ENCODE measurements at places on chromosomes 2 and 18.
A peak's percentile ranks its signal among the peaks of the same experiment; 100 is the strongest.

GRCh38 chr18:13606604-13607254 lies 119.6 kb downstream of the FAM210A start:
- DNase-seq, result no peak

DNA sequence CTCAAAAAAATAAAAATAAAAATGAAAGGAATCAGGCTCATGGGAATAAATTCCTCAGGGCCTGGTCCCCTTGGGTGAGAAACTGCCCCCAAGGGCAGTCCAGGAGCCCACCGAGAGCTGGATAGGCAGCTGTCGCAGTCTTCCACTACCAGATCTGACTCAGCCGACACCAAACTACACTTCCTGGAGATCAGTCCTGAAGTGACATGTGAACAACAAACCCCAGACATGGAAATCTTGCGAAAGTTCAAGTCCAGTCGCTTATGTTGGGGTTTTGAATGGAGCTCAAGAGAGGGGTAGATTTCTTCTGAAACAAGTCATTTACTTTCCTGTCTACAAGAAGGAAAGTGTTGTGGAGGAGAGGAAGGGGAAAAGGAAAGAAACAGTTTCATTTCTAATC lies 12.9 kb downstream of the ADCY3 start:
- DNase-seq, result no peak

DNA sequence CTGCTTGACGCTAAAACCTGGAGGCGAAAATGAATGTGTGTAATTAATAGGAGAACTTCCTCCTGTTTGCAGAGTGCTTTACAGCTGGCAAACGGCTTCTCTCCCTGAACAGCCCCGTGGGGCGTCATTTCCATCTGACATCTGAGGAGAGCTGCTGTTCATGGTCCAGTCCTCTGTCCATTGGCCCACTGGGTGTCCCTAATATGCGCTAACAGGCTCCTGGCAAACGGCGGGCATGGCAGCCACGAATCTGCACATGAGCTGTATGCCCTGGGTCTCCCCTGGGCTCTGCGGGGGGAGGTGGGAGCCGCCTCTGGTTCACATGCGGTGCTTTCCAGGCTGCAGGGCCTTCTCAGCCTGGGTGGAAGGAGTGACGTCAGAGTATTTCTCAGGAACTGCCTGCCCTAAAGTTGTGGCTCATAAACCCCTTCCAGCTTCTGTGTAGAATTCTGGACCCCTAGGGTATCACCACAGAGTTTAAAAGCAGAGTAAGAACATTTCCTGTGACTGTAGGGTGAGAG lies 73.2 kb downstream of the LRRFIP1 start:
- DNase-seq, result no peak

- no peak for DNase-seq
Observed at GRCh38 chr2:24877646-24878045, 42.4 kb downstream of the ADCY3 start.

- DNase-seq, result no peak
Observed at GRCh38 chr2:8028981-8029380, 652.9 kb upstream of the ID2 start.

DNA sequence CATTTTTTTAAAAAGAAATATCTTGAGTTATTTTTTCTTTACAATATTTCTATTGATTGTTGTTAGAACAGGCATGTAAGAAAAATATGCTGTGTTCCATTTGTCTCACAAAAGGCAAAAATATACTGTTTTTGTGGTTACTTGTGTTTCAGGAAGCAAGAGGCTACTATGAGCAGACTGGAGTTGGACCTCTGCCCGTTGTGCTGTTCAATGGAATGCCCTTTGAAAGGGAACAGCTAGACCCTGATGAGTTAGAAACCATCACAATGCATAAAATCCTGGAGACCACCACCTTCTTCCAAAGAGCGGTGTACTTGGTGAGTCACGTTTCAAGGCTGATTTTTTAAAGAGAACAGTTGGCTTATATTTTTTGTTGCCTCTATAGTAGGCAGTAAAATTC lies 54.7 kb downstream of the UGGT1 start:
- no peak for DNase-seq

DNA sequence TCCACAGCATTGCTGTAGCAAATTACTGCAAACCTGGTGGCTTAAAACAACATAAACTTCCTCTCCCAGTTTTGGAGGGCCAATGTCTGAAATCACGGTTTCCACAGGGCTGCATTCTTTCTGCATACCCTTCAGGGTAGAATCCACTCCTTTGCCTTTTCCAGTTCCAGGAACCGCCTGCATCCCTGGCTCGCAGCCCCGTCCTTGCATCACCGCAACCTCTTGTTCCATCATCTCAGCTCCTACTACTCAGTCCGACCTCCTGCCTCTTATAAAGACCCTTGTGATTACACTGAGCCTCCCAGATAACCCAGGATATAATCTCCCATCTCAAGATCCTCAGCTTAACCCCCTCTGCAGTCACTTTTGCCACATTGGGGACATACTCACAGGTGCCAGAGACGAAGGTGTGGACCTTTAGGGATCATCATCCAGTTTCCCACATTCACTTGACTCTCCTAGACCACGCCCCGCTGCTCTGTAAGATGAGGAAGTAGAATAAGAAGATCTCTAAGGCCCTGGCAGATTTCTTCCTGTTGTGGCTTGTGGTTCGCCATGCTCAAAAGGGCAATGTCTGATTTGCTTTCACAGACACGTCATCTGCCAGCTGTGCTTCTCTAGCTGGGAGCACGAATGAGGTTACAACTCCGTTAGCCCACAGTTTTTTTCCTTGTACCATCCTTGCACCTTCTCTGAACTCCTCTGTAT lies 103.6 kb upstream of the AGAP1 start:
- DNase-seq, result no peak

GRCh38 chr18:48274301-48274700 lies 134.9 kb downstream of the ZBTB7C start:
- DNase-seq, result peak; percentile 37

DNA sequence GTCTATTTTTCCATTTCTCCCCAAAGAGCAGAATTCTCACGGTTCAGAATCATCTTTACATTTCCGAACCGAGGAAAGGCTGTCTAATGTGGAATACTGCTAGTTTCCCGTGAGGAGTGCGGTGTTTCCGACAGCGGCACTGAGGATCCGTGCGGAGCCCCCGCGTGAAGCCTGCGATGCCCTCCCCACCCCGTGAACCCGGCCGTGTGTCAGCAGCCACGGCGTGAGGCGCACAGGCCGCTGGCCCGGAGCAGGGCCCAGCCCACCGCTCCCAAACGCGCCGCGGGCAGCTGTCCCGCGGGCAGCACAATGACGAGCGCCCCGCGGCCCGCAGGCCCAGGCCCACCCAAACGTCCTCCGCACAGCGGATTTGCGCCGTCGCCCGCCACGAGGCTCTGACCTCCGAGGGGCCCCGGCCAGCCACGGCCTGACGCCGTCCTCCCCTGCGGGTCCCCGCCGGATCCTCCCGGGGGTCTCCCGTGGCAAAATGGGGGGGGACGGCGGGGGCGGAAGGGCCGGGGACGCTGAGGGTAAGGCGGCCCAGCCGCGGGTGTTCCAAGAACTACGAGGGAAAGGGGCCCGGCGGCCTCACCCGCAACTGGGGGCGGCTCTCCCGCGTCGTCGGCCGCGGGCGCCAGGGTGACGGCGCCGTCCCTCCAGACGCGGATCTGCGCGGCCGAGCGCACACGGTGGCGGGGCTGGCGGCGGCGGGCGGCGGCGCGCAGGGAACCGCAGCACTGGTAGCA lies 796 bp downstream of the SPIRE1 start:
- DNase-seq, result peak; percentile 9

GRCh38 chr2:101706819-101707177 lies 9.3 kb downstream of the MAP4K4 start:
- no peak for DNase-seq

GRCh38 chr2:217943446-217944321 lies 59.1 kb downstream of the TNS1 start:
- DNase-seq, result no peak

DNA sequence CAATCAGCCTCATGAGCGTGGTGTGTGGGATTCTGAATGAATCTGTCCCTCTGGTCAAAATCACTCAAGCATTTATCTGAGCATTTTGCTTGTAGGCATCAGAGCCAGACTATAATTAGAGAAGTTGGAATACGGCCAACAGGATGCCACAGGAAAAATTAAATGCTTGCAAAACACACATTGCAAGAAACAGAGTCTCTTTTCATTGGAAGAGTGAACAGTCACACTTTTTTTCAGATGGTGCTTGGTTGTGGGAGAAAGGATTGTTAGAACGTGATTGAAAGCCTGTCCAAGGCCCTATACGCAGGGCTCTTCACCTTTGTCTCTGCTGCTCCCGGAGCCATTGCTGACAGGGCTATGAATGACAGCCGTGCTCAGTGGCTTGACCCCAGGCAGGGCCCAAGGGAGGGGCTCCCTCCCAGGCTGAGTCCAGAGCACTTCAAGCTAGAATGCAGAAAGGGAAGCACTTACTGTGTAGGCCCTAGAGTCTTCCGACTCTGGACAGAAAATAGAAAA lies 59.8 kb downstream of the SNTG2 start:
- DNase-seq, result peak; percentile 93

- no peak for DNase-seq
Observed at GRCh38 chr2:49070716-49071115, 83.6 kb downstream of the FSHR start.

- DNase-seq, result no peak
Observed at GRCh38 chr18:74665346-74665745, 67.7 kb downstream of the ZNF407 start.

GRCh38 chr2:235098736-235099494 lies 147.1 kb downstream of the SH3BP4 start:
- DNase-seq, result no peak

DNA sequence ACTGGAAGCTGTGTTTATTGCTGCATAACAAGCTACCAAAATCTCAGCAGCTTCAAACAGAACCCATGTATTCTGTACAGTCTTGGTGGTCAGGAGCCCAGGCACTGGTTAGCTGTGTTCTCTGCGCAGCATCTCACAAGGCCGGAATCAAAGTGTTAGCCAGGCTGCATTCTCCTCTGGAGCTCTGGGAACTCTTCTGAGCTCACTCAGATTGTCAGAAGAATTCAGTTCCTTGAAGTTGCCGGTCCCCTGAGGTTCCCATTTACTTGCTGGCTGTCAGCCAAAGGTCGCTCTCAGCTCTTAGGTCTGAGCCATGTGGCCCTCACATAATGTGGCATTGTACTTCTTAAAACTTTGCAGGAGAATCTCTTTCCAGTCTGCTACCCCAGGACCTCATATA lies 123.6 kb upstream of the SMIM21 start:
- DNase-seq, result no peak

DNA sequence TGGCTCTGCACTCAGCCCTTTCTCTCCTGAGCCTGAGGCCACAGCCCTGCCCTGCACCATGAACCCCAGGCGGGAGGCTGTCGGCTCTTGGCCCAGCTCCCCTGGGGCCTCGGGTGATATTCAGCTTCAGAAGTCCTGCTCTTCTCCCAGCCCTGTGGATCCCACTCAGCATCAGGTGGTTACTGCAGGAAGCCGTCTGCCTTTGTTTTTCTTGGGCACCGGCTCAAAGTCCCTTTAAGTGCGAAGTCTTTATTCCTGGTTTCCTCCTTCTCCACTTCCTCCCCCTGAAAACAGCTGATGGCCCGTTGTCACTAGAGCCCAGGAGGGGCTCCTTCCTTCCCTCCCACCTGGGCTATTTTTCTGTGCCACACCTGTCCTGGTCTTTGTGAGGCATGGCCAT lies 161.5 kb upstream of the BCL2L11 start:
- DNase-seq, result no peak

GRCh38 chr18:685438-685837 lies 27.0 kb downstream of the ENOSF1 start:
- DNase-seq, result no peak

- no peak for DNase-seq
Observed at GRCh38 chr18:42281851-42282250, 326.8 kb downstream of the PIK3C3 start.

- no peak for DNase-seq
Observed at GRCh38 chr2:177165721-177166711, 46.6 kb upstream of the HNRNPA3 start.

DNA sequence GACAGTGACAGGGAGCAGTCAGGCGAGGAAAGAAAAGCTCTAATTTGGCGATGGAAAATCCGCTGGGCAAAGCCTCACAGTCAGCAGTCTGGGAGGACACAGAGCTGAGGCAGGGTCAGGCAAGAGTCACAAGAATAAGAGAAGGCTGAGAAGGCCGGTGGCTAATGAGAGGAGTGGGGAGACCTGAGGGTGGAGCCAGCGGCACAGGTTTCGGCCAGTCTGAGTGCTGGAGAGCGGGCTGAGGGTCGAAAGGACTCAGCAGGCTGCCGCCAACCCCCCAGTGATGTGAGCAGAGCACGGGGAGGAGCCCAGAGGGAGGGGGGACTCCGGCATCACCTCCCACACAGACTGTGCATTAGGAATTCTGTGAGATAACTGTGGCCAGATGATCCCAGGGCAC lies 500.6 kb upstream of the MYT1L start:
- no peak for DNase-seq

GRCh38 chr2:52918551-52918950 lies 849.1 kb upstream of the CHAC2 start:
- no peak for DNase-seq

GRCh38 chr2:109648041-109648527 lies 33.9 kb downstream of the SOWAHC start:
- no peak for DNase-seq

DNA sequence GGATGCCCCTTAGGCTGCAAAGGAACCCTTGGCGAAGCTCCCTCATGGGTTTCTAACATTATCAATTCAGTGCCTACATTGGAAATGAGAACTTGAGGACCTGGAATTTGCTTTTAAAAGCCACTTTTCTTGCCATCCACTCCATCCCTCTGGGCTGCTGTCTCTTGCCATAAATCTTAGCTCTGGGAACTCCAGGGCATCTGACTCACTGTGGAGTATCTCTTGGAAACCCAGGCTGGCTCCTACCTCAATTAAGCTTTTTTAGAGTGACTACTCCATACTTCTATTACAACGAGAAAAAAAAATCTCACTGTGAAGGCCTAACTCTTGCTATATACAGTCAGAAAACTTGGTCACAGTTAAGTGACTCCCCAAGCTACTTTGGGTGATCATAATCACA lies 227.2 kb upstream of the SETBP1 start:
- no peak for DNase-seq

DNA sequence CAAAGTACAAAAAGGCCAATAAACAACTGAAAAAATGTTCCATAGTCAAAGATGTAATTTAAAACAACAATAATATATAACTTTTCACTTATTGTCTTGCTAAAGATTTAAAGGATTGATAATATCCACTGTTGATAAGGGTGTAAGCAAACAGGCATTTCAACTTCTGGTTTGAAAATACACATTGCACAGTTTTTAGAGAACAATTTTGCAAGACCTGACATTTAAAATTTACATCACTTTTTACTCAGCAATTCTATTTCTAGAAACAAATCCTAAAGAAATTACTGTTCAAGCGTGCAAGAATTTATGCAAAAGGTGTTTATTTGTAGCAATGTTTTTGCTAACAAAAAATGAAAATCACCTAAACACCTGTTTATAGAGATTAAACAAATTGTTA lies 120.4 kb downstream of the TDRD15 start:
- DNase-seq, result no peak

- no peak for DNase-seq
Observed at GRCh38 chr2:32058130-32058529, 5.2 kb upstream of the SPAST start.

DNA sequence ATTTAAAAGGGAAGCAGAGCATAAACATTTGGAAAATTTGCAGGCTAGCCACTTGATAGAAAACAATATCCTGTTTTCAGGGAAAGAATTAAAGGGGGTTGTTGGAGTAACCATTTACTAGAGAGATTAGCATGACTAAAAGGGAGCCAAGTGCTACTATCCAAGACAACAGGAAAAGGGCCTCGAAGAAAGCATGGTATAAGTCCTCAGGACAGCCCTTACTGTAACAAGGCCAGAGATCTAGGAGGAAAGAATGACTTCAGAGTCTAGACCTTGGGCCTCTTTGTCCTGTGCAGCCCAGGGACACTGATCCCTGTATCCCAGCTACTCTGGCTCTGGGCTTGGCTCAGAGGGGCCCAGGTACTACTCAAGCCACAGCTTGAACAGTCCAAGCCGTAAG lies 16.6 kb downstream of the TPO start:
- no peak for DNase-seq
